ENCODE measurements at places on chromosomes 3 and 15.

DNA sequence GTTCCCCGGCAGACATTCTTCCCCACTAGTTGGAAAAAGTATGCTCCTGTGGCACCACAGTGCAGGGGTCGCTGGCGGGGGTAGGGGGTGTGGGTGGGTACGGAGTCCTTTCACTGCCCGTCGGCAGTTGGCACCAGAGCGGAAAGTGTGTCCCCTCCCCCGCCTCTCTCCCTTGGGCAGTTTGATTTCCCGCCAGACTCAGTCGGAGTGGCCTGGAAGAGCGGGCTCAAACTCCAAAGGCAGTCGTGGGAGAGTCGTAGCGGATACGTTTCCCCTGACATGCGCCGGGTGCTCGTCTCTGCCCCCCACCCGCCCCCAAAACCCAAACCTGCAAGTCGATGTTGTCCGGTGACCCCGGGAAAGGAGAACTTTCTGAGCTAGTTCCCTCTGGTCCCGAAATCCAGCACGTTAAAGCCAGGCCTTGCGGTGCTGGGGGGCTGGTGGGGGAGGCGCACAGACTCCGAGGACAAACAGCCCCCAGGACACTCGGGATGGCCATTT, 4.4 kb upstream of the FOXB1 start:
- DNase-seq, result no peak

DNA sequence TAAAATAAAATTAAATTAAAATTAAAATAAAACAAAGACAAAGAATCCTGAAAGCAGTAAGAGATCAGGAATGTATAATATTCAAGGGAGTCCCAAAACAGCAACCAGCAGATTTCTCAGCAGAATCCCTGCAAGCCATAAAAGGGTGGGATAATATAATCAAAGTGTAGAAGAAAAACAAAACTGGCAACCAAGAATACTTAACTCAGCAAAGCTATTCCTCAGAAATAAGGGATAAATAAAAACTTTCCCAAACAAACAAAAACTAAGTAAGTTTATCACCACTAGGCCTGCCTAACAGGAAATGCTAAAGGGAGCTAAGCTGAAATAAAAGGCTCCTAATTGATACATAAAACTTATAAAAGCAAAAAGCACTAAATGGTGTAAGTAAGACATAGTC, 29.8 kb downstream of the THBS1 start:
- DNase-seq, result no peak

GRCh38 chr3:48268936-48269561, 28.1 kb downstream of the ZNF589 start:
- DNase-seq, result no peak

DNA sequence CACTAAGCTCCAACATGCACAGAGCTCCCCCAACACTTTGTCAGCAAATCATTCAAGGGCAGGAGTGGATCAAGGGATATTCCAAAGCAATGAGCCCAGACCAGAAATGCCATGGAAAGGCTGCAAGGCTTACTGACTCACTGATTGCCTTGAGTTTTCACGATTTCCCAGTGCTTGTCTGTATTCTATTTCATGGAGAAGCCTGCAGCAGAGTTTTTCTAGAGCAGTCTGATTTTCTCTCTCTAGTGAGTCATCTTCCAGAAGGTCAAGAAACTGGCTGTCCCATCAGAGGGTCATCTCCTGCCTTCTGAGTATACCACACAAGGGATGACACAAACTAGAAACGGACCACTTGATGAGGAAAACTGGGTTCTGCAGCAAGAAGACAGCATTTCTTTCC, 16.5 kb downstream of the LMCD1 start:
- no peak for DNase-seq

DNA sequence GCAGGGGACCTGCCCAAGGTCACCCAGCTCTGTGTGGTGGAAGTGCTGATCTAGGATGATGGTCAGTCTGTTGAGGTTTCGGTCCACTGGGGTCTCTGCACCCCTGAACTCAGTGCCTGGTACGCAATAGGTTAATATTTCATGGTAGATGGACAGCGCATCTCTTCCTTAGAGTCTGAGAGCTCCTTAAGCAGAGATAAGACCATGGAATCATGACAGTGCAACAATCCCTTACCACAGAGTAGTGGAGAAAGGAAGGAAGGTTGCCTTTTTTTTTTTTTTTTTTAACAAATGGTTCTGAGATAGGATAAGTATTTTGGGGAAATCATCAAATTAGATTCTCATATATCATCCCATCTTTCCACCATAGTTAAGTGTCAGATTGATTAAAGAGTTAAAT, 79.8 kb upstream of the SLC6A1 start:
- no peak for DNase-seq

GRCh38 chr3:193788189-193788991, 195.4 kb downstream of the OPA1 start:
- peak; percentile 85 for DNase-seq

GRCh38 chr3:181326637-181327223, 337.2 kb upstream of the DNAJC19 start:
- DNase-seq, result peak; percentile 28

DNA sequence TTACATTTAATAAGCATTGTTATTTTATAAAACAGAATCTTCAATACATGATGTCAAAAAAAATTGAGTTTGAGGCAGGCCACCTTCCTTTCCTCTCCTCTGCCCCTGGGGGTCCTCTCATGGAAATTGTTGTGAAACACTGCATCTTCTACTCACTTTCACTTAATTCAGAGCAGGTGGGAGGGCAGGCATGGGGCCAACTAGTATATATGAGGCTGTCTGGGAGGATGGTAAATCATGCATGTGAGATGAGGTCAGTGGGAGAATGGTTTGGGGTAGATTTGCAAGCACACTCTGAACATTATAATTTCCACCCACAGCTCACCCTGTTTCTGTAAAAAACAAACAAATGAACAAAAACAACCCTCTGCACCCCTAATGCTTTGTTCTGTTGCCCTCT, 10.4 kb upstream of the CCDC14 start:
- no peak for DNase-seq

DNA sequence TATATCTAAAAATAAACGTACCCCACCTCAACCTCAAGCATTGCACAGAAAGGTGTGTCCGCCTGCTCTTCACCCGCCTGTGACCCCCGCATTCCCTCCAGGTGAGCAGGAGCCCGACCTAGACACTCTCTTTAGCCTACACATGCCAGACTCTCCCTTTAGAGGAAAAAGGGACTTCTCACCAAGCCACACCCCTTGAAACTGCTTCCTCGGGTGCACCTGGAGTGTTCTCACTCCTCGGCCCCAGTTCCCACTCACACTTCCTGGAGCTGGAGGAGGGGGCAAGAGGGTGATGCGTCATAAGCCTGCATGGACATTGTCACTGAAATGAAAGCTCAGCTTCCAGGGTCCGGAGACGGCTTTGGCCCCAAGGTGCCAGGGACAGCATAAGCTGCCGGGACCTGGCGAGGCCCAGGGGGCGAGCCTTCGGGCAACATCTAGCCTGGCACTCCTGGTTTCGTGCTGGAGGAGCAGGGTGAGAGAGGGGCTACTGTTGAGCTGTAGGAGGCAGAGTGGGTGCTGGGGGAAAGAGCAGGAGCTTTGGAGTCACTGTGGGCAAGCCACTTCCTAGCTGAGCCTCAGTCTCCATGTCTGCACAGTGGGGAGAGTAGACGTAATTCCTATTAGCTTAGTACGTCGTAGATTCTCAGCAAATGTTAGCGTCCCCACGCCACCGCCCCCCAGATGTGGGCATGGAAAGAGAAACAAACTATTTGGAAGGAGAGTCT, 9.8 kb upstream of the MUC4 start:
- DNase-seq, result no peak

GRCh38 chr3:126016616-126017015, 47.6 kb downstream of the ROPN1B start:
- DNase-seq, result no peak

DNA sequence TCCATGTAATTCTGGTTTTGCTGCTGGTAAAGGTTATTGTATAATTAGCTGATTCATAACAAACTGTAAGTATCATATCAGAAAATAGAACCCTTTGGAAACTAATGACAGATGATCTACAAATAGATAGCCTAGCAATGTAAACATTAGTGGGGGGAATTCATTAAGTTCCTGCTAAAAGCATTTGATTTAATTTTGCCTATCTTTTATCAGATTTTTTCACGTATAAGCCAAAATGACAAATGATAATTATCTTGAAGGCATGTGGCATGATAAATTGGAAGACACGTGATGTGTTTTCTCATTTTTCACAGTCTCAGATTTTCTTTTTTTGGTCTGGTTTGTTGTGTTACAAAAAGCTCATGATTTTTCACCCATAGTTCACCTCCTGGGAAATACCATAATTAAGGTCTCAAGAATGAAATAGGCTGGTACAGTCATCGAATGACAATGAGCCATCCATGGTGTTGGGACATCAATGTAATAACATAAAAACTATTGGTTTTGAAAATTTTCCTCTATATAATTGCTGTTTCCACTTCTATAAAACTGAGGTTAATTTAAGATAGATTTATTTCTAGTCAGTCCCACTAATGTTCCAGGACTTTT, 325.9 kb upstream of the TBL1XR1 start:
- no peak for DNase-seq

GRCh38 chr15:39685999-39686613, 96.5 kb downstream of the FSIP1 start:
- DNase-seq, result peak; percentile 24

DNA sequence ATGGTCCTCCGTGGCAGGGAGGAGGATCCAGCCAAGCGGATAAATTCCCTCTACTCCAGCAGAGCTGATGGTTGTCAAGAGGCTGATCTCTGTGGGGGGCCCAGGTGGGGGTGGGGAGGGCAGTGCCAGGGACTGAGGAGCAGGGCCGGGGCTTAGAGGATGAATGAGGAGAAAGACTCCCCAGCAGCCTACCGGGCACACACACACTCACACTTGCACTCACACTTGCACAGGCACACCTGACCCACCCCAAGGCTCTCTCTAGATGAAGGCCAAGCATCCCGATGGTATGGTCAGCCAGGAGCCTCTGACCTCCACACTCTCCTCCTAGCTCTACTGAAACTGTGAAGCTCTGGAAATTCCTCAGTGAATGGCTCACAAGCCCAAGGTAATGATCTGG, 131.3 kb upstream of the PRR20G start:
- no peak for DNase-seq

DNA sequence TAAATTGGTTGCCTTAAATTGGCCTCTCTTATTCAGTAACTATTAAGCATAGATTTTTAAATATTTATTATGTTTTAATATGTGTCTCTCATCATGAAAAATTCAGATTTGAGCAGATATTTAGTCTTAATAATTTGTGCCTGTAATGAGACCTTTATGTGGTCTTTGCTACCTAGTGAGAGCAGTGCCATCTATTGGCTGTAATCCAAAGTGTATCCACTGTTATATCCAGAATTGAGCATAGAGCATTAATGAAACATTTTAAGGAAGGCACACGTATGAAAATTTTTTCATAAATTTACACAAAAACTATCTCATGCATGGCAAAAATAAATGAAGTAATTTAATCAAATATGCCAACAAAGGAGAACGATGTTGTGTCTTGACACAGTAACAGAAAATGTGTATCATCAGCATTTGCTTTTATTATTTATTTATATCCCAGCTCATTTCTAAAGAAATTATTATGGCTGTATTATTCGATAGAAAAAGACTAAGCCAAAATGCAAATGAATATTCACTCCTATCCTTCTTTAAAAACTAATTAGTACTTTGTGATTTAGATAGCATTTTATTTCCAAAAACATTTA, 203.5 kb downstream of the RSRC1 start:
- DNase-seq, result peak; percentile 35

GRCh38 chr15:90986790-90987507, 7.4 kb downstream of the PRC1 start:
- peak; percentile 35 for DNase-seq

DNA sequence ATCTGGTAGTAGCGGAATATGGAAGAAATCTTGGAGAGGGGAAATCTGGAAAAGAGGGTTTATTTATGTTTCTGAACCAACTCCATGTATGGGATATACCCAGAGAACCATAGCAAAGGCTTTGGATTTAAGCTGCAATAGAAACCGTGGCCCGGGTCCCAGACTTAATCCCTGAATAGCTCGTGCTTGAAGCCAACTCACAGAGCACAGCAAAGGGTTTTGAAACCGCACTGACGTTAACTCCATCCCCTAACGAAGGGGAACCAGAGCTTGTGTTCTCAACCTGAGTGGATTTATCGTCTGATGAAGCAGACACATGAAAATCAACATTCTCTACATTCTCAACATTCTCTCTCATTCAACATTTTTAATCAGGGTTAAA, 154.6 kb downstream of the APBA2 start:
- no peak for DNase-seq

DNA sequence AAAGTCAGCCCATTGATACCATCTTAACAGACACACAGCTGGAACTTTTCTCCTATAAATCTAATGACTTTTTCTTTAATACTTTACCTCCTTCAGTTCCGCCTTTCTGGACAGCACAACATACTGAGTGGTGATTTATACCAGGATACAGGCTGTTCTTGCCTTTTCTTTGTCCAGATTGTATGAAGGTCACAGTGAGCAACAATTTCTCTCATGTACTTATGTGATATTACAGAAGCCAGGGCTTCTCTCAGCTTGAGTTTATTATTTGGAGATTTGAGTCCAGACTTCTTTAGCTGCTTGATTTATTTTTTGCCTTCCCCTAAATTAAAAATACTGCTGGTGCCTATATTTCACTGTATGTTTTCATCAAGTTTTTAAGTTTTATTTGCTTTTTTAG, 976.0 kb downstream of the ROBO2 start:
- no peak for DNase-seq

GRCh38 chr3:105801397-105801796, 67.4 kb downstream of the CBLB start:
- no peak for DNase-seq

GRCh38 chr15:95929232-95929846, 401.2 kb upstream of the NR2F2 start:
- peak; percentile 11 for DNase-seq

DNA sequence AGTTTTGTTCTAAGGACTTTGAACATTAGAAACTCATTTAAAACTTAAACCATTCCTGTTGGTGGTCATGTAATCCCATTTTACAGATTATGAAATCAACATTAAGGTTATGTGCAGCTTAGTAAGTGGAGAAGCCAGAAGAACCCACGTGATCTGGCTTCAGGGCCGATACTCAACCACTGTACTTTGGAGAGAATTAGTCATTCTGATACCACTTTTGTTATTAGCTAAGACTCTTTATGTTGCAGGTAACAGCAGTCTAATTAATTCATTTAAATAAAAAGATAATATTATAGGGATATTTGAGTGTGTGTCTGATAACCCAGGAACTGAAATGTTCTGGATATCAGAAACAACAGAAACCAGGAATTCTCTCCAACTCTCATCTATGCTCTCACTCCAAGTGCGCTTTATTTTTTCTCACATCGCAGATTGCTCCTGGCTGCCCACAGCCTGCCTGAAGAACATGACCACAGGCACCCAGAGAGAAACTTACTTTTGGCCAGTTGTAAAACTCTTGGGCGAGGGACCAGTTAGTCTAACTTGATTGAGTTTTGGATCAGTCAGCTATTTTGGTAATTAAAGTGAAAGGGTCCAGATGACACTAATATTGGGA, 25.2 kb downstream of the UBE2E1 start:
- no peak for DNase-seq
